CD4-positive, alpha-beta memory T cell (primary cell): ENCODE measurements at places on chromosomes 7 and 10.
A peak's percentile ranks its signal among the peaks of the same experiment; 100 is the strongest.

DNA sequence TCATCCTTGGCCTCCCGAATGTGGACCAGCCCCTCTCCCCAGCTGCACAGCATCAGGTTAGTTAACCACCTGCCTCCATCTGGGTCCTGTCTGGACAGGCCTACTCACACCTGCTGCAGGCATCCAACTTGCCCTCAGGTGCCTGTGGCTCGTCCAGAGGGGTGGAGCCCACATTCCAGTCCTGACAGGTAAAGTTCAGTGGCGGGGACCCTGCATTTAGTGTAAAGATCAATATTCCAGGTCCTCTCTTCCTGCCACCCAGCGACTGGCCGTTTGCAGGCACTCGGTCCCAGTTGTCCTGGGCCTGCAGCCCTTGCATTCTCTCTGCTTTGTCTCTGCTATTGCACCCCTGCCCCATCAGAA, 15.0 kb downstream of the HTRA1 start:
- DNase-seq = no peak

- DNase-seq = no peak
Observed at GRCh38 chr7:116679500-116679899, 7.5 kb downstream of the MET start.

GRCh38 chr7:143408686-143409561, at the start of gene EPHA1:
TSS of gene EPHA1 (minus strand) at chr7:143408856. CDS start at chr7:143408805, 51 bp downstream.
- peak; percentile 53 for DNase-seq

DNA sequence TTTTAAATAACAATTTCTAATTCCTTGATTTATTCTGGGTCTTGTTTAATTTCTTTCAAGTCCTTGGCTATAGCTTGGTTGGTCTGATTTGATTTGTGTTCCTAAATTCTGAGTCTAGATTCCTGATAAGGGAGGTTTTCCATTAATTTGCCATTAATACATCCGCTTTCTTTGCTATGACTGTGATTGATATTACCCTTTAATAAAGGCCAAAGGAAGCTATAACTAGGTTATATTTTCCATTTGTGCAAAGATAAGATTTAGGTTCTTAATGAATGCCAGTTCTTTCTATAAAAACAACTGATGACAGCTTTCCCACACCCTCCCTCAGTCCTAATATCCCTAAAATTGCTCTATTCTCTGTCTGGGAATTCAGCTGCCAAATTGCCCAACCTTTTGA, 28.2 kb downstream of the NDUFB2 start:
- no peak for DNase-seq

DNA sequence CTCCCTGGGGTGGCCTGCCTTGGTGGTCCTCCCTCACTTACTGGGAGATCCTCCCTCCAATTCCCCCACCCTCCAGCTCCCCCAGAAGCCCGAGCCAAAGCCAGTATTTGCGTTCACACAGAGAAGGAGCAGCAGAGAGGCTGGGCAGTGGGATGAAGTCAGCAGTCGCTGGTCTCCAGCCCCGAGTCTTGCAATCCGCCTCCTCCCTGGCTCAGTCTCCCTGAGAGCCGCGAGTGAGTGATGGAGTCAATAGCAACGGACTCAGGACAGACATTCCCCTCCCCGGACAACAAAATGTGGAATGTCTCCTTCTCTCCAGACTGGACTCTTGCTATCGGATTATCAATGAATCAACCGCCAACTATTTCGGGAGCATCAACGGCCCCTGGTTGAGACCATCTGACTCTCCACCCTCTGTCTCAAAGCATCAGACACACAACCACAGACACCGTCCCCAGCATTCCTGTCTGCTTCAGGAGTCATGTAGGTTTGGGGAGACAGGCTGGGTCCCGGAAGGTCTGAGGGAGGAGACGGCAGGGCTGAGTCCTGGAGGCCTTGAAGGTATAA, 178.4 kb downstream of the SH3PXD2A start:
- DNase-seq = no peak
